ENCODE measurements at places on chromosomes 12 and 14.

GRCh38 chr12:75705749-75706711 is 194.6 kb upstream of the KRR1 start:
- DNase-seq = no peak

- DNase-seq = peak; percentile 49
Observed at GRCh38 chr14:103735439-103735814, 19.8 kb downstream of the ZFYVE21 start.

DNA sequence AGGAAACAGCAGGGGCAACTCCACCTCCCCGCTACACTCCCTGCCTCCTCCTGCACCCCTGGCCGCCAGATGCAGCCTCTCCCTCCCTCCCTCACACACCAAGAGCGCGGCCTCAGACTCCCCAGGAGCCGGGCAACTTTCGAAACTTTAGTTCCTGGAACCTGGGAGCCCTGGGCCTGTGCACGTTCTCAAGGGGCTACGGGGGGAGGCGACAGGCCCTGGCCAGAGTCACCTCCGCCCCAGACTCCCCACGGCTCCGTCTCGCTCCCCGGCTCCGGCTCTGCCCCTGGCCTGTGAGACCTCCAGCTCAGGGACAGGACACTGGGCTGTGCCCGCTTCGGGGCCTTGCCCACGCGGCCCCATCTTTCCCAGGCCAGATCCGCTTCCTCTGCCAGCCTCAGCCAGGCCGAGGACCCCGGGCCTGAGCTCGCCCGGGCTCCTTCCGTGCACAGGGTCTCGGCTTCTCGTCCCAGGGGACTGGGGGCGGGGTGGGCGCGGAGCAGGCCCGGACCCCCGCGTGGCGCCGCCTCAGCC is 5.5 kb downstream of the AMN start:
- DNase-seq = no peak

DNA sequence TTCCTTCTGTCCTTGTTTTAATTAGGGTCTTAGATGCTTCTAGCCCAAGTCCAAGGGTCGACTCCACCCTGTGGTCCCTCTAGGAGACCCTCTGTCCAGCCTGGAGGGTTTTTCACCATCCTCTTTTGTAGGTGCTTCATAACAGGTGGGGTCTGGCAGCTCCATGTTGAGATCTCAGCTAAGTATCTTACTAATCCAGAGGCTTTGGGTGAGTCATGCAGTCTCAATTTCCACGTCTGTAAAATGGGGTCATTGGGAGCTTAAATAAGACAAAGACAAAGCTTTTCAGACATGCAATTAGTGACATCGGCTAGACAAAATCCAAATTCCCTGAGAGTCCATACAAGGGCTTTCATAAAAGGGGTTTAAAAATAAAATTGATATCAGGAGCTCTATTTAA is 3.2 kb downstream of the HSPB8 start:
- DNase-seq = no peak

DNA sequence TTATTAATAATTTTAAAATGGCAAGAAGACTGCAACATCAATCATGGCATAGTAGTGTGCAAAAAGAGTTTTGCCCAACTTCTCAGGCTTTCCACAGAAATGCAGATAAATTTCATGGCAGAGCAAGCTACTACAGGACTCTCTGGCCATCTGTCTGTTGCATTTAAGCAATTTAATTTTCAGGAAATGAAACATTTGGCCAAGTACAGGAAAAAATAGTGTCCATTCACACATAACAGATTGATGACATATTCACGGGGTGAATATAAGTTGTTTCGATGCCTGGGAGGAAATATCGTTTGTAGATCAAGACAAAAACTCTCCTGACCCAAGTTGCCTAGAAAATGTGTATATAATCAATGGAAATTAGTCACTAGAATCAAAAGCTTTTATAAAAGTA is 324.0 kb downstream of the PRKD1 start:
- DNase-seq = no peak

DNA sequence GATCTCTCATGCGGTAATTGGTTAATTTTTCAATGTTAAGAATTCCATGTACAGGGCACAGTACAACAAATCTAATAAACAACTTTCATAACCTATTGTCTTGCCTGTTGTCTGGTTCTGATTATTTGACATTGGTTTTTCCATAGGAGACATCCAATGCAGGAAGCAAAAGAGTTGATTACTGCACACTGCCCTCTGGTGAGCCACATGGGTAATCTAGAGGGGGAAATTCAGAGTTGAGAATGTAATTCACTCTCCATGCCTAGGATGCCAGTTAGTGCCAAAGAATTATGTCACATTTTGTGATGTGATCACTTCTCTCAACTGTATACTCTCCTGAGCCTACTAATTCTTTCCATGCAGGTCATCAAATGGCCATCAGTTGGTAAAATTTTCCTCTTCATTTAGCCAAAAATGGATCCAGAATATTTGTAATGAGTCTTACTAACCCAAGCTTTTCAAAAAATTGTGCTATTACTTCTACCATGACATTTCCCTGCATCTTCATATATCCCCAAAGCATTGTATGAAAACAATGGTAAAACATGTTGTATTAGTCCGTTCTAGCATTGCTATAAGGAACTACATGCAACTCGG is 17.7 kb upstream of the CCDC91 start:
- no peak for DNase-seq

DNA sequence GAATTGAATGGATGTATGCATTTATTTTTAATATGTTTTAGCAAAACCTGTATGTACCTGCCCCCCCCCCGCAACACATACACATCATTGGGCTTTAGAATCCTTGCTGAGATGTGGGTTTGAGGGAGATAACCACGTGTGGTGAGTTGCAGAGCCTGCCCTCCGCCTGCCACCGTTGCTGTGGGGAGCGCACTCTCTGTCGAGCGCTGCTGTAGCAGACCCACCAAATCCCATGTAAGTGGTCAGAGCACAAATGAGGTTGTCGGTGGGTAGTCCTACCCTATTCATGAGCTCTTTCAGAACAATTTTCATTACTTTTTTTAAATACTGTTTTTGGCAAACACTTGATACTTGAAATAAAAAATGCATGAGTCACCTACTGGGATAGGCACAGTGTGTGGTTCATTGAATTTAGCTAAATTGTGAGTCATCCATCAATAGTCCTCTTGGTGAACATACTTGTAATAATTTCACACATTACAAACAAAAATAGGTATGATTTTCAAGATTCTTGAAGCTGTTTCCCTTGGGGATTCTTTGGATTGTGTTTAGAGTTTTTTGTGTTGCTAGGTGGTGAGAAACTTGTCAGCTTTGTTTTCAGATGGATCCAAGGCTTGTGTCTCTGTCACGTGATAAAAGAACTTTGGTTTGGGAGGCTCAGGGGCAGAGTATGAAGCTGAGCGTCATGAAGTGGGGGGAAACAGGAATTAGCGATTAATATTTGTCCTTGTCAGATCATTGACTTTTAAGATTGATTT is 107.6 kb downstream of the PTCSC3 start:
- no peak for DNase-seq

DNA sequence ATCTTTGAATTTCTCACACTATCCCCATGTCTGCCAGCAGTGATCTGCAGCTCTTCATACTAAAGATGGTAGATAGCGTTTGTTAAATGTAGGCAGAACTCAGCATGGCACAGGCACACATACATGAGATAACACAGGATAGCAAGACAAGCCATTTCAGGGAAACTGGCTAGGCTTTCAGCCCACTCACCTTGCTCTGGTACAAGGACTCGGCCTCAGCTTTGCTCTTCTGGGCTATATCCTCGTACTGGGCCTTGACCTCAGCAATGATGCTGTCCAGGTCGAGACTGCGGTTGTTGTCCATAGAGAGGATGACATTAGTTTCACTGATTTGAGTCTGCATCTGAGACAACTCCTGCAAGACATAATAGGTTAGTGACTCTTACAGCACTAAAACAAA is 3.1 kb downstream of the KRT1 start:
- no peak for DNase-seq

- DNase-seq = no peak
Observed at GRCh38 chr12:29286081-29286790, 94.7 kb downstream of the ERGIC2 start.

GRCh38 chr12:113072136-113072535 is 15.6 kb downstream of the DTX1 start:
- no peak for DNase-seq

- no peak for DNase-seq
Observed at GRCh38 chr12:96045566-96045965, 10.2 kb upstream of the LTA4H start.

- no peak for DNase-seq
Observed at GRCh38 chr12:127306604-127307215, 960.3 kb upstream of the TMEM132C start.

DNA sequence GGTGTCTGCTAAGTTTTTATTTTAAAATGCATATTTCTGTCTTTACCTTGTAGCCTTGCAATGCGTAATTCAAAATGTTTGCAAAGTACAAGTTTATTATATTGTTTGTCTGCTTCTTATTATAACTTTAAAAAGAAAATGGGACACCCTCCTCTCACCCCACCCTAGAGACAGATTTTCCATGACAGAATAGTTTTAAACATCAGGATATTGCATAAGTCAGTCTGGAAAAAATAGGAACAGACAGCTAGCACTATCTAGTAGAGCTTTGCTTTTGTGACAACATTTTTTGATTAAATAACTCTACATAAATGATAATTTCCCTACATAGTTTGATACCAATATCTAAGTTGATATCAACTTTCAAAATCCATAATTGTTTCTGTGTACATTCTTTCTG is 71.3 kb downstream of the PDE3A start:
- DNase-seq = no peak

- peak; percentile 17 for DNase-seq
Observed at GRCh38 chr12:119060847-119061796, 79.8 kb downstream of the SRRM4 start.

DNA sequence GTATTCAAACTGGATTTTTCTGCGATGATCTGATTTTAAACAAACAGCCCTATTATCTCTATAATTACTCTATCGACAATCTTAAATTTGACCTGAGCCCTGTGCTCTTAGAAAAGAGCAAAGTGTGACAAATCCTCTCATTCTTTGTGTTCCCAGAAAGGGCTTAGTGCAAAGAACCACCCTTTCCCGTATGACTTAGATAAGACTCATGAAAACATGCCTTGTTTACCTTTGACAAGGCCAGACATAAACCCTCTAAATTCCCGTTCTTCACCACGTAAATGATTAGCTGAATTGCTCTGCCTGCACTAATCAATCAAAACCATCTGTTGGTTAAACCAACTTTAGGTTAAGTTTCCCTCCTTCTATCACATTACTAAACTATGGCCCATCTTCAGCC is 285.7 kb upstream of the SEL1L start:
- no peak for DNase-seq

DNA sequence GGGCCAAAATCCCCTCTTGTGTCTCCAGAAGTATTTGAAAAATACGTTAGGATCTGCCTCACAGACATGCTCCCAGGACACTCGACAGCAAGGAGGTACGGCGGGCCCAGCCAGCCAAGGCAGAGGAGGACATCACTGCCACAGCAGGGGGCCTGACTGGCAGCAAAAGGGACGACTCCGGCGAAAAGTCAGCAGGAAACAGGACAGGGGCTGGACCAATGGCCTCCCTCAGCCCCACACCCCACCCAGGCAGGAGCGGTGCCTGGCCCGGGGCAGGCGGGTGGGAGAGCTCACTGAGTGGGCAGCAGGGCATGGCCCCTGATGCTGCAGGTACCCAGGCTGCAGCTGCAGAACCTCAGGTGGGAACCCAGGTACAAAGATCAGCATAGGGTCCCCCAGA is 17.8 kb downstream of the BRF1 start:
- no peak for DNase-seq

DNA sequence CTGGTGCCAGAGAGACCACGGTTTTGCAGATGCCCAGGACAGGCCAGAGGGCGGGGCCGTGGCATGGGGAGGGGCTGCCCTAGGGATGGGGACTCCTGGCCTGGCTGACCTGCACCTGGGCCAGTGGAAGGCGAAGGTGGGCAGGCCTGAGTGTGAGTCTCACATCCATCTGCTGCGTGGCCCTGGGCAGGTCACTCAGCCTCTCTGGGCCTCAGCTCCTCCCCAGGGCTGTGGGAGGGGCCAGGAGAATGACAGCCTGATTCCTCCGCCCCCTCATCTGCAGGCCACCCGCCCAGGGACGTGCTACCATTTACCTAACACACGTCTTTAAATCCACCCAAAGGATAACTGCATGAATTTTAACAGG is 90.9 kb downstream of the GALNT9 start:
- peak; percentile 45 for DNase-seq

- DNase-seq = no peak
Observed at GRCh38 chr14:68926236-68926635, 52.9 kb downstream of the ACTN1 start.

DNA sequence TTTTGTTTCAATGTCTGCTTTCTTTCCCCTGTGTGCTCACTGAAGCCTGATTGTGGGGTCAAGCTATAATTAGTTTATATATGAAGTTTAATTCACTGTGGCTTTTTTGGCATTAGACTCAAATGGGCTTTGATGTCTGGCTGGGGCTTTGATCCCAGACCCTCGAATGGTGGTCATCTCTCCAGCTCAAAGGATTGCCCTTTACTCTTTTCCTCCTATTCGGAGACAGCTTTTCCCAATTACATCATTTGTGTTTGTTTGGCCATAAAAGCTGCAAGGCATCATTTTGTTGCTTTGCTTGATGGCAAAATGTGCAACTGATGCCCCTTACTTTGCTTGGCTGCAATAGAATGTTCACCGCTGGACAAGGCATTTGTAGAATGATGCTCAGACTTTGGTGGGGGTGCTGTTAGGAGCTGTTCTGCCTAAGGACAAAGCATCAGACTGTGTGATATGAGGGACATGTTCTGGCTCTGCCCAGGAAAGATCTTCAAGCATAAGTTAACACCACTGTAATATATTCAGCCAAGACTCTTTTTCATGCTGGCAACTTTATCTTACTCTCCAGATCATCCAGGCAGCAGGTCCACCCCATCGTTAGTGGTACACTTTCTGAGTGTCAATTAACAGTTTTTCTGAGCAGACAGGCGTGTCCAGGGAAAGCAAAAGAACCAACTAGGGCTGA is 3.2 kb upstream of the DACT1 start:
- no peak for DNase-seq

- DNase-seq = peak; percentile 60
Observed at GRCh38 chr14:64706593-64707193, 2.5 kb downstream of the PLEKHG3 start.

GRCh38 chr12:14773685-14774073 is 29.6 kb downstream of the WBP11 start:
- DNase-seq = no peak

DNA sequence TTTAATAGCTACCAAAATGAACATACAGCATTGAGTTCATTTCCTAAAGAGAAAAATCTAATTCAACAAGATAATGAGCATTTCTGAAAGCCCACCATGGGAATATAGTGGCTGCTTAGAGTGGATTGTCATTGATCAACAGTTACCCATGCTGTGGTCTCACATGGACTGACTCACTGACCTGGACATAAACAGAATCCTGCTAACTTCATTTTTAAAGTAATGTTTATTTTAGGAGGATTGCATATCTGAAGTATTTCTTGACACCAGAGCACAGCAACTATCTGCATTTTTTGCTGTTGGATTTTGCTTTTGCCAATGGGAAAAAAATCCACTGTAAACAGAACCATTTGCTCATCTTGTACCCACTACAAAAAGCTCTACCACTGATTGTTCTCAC is 71.7 kb downstream of the KCNC2 start:
- no peak for DNase-seq

- DNase-seq = no peak
Observed at GRCh38 chr14:67335781-67336180, 23.8 kb downstream of the ATP6V1D start.

All from RWPE2 (cell line).